ENCODE measurements at places on chromosomes 6 and 20.

DNA sequence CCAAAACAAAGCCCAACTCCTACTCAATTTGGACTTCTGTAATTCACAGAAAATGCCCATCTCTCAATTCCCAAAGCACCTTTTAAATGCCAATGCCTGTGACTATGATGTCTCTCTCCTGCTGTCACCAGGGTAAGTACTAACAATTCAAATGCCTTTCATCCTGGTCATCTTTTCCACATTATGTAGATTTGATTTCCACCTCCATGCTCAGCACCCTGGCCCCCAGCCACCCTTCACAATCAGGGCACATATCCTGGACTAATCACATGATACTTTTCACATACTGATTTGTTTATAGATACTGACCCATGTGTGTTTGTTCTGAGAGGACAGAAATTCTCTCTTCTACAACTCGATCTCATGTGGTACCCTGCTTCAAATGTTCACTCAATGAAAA is 236.3 kb downstream of the PTPRK start:
- DNase-seq = no peak

- no peak for DNase-seq
Observed at GRCh38 chr20:4009309-4009708, 6.0 kb downstream of the RNF24 start.

DNA sequence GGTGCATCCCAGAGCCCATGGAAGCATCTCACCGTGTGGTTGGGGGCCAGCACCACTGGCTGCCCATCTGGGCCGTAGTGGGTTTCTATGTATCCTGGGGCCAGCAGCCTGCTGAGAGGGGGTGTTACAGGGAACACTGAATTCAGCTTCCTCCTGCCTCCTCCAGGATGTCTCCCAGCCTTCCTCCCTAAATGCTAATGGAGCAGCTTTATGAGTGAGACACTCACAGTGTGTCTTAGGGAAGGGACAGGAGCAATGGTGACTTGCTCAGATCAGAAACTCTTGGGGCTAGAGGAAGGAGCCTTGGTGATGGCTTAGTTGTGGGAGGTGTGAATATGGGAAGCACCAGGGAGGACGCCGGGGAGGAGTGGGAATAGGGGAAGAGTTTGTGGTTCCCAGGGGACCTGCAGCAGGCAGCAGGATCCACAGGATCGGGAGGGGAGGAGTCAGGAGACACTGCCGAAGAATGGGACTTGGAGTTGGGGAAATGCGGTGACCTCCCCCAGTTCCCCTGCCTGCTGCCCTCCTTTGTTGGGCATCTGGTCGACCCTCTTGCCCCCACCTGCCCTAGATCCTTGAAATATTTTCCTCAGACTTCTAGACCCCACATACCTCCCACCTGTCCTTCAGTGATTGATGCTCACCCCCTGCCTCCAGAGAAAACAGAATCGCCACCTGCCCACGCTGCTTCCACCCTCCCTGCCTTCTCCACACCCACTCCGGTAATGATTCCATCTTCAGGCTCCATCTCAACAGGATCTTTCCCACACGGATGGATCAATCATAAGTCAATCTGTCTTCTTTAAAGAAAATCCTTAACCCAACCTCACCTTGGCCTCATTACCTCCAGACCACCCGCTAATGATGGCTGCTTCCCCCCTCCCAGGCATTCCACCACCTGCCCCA is 6.6 kb downstream of the ADAM33 start:
- DNase-seq = no peak

DNA sequence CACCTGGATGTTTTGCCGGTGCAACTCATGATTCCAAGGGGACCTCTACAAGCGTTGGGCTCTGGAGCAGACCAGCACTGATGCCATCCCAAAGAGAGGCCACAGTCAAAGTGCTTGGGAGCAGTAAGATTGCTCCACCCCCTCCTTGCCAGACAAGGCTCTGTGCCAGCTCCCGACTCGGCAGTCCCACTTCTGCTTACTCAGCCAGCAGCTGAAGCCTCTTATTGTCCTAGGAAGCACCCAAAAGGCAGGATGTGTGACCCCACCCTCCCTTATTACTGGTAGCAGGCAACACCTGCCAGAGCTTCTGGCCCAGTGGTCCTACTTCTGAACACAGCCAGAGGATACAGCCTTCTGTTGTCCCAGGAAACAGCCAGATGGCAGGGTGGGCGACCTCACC is 614.2 kb downstream of the TENT5A start:
- no peak for DNase-seq

GRCh38 chr6:11755725-11756124 is 22.9 kb downstream of the ADTRP start:
- DNase-seq = no peak

DNA sequence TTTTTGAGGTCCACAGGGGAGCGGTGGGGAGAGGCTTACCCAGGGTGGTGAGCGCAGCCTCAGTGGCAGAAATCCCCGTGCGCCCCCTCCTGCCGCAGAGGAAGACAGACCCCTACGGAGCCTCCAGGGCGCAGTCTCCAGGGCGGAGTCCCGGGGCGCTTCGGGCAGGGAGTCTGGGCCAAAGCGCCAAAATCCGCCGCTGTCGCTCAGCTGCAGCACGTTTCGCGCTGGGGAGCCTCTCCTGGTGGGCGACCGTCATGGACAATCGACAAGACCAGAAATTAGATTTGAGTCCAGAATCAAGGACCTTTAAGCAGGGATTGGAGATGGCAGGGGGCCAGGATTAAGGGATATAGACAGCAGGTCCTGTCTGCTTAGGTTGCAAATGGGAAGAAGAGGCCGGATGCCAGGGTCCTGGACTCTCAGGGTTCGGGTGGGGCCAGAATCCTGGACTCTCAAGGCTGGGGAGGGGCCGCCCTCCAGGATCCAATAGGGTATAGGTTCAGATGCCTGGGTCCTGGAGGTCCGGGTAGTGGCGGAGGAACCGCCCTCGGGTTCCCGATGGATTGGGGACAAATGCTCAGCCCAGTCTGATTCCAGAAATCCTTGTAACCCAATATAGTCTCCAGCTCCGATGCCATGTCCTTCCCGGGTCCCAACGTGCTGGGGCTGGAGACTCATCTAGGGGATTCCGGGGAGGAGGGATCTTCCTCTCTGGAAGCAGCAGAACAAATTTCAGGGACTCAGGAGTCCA is 7.9 kb upstream of the HLA-E start:
- DNase-seq = no peak

GRCh38 chr6:26594131-26594498 is 2.6 kb upstream of the ABT1 start:
- DNase-seq = no peak

DNA sequence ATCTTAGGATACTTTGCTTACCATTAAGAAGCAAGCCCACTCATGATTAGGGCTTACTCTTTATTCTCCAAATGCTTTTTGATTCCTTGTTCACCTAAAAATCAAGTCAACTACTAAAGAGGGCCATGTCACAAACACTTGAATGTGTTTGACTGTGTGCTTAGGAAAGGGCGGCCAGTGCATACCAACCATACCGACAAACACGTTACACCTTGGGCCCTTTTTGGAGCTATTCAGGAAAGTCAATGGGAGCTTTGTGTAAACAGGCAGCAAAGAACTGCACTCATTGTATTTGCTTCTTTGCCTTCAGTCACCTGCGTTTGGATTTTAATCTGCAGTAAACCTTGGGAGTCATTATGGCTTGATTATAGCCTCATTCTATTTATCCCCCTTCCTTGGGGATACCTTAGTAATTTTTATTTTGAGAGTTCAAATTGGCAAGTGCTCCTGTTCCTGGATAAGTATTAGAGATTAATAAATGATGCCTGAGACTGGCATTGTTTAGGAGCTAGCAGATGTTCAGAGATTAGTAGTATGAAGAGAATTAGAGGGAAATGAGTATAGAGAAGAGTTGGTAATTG is 102.6 kb upstream of the HDGFL1 start:
- no peak for DNase-seq

GRCh38 chr20:53428996-53429395 is 164.6 kb downstream of the ZNF217 start:
- DNase-seq = no peak

DNA sequence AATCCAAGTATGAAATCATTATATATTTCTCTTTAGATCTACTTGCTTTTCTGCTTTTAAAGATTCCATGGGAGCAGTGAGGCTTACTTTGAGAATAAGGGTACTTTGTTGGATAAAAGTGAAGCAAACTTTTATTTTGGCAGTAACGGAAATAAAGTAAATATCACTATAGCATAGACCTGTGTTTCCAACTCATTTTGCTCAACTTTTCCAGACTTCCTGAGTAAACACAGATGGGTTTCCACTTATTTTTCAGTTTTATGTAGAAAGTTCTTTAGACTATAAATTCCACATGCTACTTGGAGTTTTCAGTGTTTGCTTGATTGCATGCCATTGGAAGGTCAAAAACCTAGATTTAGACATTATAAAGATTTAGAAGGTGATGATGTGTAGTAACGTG is 6.2 kb downstream of the STX16 start:
- DNase-seq = no peak

DNA sequence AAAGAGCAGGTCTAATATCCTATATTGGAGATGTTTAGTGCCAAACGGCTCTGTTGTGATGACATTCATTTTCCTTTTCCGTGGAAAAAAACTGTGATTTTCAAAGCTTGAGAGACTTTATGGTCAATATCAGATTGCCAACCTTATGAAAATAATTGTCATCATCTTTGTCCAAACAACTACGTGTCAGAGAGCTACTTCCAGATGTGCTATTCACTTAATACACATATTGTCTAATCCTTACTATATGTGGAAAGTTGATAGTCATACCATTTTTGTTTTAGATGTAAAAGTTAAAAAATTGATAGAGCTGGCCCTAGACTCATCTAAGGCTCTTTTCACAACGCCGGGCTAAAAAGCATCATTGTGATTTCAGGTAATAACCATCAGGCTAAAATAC is 550.0 kb downstream of the PHF3 start:
- DNase-seq = no peak

GRCh38 chr20:46913329-46914044 is 18.8 kb downstream of the EYA2 start:
- DNase-seq = no peak

DNA sequence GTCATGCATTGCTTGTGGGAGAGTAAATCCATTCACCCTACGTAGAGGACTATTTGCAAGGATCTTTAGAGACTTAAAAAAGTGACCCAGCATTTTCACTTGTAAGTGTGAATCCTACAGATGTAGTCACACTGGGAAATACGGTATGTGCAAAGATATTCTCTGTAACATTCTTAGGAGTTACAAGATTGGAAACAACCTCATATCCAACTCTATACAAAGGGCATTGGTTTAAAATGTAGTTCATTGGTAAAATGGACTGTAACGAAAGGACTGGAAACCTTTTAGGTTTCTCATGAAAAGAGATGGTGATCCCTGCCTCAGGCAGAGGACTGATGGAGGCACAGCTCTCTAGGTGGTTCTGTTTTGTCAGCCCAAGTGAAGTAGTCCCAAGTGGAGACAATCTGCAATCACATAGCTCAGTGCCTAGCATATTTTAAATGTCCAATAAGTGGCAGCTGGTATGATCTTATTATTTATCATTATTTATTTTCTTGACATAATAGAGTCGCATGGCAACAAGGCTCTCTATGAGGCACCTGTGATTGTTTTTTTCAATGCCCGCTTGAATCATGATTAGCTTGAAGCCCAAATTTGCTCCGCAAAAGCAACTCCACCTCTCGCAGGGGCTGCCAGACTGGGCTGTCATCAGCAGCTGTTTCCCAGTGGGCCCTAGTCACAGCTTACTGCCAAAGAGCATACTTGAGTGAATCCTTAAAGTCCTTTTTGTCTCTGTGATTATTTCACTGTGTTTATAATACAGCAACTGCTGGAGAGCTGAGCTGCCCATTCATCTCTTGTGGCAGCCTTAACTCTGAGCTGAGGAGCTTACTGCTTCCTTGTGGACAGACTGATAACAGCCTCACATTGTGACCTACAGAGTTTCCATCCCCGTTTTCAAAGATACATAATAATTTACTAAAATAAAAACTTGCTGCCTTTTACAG is 19.8 kb upstream of the ENPP1 start:
- no peak for DNase-seq

DNA sequence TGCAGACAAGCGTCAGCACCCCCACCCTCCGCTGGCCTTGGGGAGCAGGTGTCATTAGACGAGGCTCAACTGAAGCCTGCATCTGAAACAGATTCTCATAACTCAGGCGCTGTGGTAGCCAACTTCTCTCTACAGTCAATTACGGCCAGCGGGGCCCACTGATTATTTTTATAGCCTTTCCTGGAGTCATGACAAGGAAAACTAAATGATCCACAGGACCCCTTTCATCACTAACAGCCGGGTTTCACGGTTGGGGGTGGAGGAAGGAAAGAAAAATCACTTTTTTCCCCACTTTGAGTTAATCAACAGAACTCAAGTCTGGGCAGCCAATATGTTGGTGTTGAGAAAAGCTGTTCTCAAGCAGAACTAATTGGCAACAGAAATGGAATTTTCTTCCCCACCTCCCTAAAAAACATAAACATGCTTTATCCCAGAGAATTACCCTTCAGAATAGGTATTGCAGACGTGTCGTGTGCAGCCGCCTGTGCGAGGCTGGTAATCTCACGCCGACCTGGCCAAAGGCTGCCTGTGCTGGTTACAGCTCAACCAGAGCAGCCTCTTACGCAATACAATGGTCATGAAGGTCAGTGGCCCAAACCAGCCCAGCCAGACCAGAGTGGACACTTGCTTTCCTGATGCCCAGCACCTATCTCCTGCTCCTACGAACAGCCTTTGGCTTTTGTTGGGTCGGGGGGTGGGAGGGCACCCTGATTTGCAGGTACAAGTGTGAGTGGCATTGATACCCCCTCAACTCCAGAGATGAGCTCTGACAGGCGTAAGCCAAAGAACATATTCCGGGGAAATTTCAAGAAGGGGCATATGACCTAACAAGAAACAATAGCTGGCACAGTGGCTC is 11.0 kb downstream of the RIPOR3 start:
- no peak for DNase-seq

- DNase-seq = no peak
Observed at GRCh38 chr6:26361544-26361943, 3.5 kb upstream of the BTN3A2 start.

- DNase-seq = no peak
Observed at GRCh38 chr20:52270001-52270606, 78.5 kb upstream of the ZFP64 start.

GRCh38 chr6:140052736-140053729 is 678.6 kb upstream of the CITED2 start:
- no peak for DNase-seq

- DNase-seq = no peak
Observed at GRCh38 chr6:79180052-79180451, 54.4 kb downstream of the HMGN3 start.

DNA sequence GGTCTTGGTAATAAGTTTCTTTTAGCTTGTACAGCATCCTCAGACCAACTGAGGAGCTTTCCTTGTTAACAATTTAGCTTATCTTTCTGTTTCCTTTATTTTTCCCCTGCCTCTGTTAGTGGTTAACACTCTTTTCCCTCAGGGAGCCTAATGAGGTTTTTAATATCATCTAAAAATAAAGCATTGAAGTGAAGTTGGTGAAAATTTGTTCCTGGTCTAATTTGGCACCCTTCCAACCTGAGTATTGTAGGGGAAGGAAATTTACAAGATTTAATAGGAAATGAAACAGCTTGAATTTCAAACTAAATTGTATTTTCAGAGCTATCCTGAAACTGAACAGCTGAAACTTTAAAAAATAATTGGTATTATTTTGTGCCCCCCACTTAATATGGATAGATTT is 28.1 kb upstream of the VAPB start:
- no peak for DNase-seq

Measured in vagina (tissue), 2 donors.